ENCODE measurements at places on chromosomes 6 and 20.
A peak's percentile ranks its signal among the peaks of the same experiment; 100 is the strongest.

DNA sequence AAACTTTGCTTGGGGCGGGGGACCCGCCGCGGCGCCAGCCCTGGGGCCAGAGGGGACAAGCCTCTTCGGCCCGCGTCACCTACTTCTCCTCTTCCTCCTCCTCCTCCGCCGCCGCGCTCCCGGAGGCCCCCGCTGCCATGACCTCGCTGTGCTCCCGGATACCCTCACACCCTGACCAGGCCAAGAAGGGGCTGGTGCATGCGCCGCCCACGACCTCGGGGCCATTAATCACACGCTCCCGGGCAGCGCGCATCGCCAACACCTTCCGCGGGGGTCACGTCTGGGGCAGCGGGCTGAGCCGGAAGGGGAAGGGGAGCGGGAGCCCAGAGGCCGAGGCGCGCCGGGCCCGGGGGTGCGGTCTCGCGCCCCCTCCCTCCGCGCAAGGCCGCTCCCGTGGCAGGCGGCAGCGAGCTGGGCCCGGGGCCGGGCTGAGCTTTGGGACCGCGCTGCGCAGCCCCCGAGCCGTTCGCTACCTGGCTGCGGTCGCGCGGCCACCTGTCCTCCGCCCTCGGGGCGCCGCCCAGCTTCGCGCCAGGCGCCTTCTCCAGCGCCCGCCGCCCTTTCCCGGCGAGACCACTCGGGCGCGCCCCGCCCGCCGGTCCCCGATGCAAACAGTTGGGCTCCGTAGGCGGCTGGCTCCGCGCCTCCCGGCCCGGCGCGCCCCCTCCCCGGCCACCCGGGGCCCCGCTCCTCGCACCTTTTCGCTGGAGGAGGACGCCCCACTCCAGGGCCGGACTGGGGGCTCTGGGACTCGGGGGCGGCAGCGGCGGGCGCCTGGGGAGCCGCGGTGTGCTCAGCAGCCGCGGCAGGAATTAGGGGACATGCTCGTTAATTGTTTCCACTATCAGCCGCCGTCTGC is 575 bp upstream of the CNR1 start:
- no peak for DNase-seq

DNA sequence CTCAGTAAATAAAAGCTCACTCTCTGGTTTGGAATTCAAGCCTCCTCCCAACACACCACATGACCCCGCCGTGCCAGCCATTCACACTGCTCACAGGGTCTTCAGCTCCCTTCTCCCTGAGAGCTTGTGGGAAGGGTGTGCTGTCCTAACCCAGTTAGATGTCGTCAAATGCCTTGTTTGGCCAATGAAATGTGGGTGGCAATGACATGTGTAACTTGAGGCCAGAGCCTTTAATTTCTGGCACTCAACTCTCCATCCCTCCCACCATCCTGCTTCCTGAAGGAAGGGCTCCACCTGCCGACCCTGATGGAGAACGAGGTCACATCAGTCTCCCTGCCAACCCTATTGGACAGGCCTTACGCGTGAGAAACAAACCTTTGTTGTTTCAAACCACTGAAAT is 224.5 kb upstream of the AGPAT4 start:
- no peak for DNase-seq

DNA sequence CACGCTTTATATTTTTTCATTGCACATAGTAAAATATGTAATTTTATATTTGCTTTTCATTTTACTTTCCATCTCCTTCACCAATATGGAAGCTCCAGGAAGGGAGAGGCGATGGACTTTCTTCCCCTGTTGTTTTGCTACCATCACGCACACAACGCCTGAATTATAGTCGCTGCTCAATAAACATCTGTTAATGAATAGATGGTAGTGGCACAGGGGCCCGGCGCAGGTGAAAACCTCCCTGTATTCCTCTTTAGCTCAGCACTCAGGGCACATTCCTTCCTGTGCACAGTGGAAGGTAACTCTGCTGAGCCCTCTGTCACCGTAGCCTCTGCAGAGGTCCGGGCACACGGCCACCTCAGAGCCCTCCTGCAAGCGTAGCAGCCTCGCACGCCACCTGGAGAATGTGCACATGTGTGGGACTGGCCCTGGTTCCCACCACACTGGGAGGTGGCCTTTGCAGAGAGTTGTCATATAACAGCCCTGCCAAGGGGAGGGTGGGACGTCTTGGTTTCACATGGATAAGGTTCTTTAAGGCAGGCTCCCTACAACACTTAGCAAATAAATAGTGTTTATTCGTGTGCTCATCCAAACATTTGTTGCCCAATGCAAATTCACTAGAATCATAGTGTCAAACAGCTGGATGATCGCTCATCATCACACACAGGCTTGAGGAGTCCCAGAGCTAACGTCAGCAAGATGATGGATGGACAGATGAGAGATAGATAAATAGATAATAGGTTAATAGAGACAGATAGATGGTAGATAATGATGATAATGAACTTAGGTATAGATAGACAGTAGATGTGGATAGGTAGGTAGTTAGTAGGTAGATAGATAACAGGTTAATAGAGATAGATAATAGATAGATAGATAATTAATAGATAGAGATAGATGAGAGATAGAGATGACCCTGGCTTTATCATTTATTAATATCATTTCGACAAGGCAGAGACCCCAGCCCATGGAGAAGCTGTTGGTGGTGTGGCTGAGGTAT is 32.3 kb upstream of the AFDN start:
- DNase-seq = no peak

GRCh38 chr6:143817621-143818020 is 25.5 kb upstream of the LTV1 start:
- no peak for DNase-seq

DNA sequence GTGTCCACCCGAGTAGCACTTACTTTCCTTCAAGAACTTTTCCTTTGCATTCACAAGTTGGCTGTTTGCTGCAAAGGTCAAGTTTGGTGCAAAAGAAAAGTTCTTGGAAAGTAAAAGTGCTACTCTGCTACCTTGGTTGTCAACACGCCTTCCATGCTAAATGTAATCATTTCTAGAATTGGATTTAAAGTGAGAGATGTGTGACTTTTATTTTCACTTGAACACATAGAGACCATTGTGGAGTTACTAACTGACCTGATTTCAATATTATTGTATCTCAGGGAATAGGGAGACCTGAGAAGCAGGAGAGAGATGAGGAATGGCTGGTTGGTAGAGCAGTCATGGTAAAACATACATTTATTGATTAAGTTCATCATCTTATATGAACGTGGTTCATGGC is 49.7 kb upstream of the IFNGR1 start:
- DNase-seq = no peak

DNA sequence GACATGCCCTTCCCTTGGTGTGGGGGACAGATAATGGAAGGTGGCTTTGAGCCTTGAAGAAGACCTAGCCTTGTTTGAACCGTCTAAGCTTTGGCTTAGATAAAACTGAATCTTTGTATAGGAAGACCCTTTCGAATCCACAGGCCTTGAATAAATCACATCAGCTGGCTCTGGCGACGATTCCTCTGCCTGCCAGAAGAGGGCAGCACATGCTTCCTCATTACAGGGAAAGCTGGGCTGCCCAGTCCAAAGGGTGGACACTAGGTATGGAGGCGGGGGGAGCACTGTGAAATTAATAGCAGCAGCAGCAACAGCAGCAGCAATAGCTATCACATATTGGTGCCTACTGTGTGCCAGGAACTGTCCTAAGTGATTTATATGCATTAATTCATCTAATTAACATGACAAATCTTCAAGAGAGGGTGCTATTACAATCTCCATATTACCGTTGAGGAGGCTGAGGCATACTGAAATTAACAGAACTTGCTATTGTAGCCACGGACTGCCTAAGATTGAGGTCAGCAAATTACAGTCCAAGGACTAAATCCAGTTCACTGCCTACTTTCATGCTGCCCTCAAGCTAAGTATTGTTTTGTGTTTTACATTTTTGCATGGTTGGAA is 85.1 kb downstream of the CLIC5 start:
- DNase-seq = peak; percentile 38

DNA sequence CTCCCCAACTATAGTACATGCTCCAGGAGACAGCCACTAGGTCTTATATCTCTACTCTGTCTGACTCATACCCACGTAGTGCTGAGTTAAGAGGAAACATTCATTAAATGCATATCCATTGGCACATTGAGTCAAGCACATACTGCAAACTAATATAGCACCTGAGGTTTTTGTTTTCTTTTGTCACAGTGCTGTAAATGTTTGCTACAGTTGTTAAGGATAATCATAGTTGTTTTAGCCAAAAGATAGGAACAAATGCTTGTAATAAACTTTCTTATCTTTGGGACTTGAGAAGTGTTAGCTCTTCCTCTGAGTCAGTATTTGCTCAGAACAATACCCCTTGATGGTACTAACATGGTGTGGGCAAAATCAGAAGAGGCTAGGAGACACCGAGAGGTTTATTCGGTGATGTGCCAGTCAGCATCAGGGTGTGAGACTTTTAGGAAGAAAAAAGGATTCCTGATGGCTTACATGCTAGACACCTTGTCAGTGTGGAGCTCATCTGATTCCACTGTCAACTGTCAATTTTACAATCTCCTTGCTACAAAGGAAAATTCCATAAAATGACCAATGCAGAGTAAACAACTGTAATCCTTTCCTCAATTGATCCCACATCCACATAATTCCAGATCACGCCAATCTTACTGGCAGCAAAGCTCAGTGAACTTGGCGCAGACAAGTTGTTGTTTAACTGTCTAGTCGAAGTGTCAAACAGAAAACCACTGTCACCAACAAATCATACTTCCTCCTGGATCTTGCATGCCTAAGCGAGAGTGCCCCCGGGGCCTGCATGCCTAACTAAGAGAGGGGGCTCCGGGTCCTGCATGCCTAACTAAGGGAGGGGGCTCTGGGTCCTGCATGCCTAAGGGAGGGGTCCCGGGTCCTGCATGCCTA is 36.1 kb downstream of the ELOVL2 start:
- DNase-seq = no peak

DNA sequence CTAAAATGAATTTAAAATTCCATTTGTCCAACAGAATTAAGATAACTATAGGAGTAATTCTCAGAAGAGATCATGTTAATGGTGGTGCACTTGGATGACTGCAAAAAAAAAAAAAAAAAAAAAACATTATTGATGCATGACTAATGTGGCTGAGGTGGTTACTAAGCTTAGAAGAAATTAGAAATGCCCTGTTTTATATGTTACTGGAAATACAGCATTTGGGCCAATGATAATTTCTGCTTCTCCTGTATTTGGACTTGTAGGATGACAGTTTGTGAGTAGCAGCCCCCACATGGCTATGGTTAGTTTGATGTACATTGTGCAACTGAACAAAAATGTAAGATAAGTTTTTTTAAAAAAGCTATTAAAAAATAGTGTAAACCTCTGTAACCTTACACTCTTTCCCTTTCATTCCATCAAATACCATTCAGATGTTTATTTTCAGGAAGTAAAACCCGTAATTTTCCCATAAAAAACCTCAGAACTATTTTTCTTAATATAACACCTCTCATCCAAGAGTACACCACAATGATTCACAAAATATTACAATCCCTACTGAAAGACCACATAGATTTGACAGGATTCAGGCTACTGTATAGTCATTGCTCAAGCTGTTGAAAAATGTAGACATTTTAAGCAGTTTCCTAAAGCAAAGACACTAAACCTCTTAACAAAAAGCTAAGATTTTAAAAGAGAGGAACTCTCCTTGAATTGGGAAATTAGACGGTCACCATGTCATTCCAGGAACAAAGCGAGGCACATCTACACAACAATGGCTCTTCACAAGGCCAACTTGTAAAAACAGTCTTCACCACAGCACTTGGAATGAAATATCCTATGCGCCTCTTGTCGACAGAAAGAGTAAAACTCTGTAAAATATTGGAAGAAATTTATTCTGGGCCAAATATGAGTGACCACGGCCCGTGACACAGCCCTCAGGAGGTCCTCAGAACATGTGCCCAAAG is 83.0 kb downstream of the WDR27 start:
- DNase-seq = peak; percentile 50

DNA sequence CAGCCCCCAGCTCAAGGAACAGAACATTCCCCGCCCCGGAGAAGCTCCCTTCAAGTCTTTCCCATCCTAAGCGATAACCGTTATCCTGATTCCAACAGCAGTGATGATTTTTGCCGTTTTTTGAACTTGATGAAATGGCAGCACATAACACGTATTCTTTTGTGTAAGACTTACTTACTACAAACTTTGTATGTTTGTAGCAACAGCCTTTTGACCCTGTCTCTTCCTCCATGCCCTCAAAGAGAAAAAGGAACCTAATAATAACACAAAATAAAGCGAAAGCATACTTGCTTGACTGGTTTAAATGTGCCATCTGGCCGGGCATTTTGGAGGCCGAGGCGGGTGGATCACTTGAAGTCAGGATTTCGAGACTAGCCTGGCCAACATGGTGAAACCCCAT is 26.4 kb upstream of the SLC9A8 start:
- no peak for DNase-seq

GRCh38 chr20:24590178-24590982 is 121.0 kb downstream of the SYNDIG1 start:
- DNase-seq = no peak

DNA sequence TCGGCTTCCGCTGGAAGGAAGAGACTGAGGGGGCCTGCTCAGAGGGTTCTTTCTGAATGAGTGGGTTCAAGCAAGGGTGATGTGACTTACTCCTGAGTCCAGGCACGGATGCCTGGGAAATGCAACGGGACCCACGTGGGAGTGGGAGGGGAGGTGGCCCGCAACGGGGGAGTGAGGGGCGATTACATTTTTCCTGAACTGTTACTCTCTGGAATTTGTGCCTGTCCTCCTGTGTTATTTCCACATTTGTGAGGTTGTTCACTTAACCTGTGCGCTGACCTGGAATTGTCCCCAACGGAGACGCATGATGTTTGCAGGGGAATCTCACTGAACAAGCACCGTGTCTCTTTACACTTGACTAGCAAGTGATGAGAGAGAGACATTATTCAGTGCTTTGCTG is 209.4 kb downstream of the CDH4 start:
- DNase-seq = no peak

DNA sequence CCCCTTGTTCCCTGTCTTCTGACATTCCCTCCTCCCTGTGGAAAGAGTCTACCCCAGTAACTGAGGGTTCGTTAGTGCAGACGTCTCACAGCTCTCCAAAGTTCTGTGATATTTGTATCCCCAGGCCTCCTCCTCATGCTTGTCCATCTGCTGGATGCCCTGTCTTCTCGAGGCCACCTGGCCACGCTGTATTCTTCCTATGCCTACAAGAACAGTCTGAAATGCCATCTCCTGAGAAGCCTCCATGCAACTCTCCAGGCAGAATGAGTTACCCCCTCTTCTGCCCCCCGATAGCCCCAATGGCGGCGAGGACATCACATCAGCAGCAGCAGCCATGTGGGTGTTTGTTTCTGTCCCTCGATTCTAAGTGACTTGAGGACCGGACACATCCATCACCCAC is 9.3 kb downstream of the ULBP2 start:
- no peak for DNase-seq
